Stimulated activated effector memory CD8-positive, alpha-beta T cell treated with anti-CD3 and anti-CD28 coated beads, Interleukin-12 subunit alpha, Interleukin-12 subunit beta, amount 100 ng/mL, for 72 hours (primary cell): ENCODE measurements at places on chromosomes 5 and 9.

DNA sequence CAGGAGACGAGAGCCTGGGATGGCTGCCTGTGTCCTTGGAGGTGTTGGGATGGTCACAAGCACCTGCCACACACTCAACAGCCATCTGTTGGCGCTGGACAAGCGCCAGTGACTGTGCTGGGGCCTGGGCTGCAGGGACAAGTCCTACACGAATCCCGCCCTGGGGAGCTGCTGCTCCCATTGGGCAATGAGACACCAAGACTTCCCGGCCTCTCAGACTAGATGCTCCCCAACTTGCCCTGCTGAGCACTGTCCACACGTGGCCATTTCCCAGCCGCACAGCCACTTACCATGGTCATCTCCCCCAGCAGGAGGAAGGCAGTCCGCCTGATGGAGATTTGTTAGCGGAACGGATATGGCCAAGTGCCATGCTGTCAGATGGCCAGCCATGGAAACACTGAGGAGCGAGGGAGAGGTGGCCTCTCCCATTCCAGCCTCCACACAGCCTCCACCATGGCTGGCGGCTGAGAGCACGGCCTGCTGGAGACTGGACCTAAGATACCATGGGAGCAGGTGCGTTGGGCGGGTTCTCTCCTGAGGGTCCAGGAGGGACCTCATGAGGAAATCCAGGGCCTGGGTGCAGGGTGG lies 43.9 kb downstream of the PRRT1B start:
- DNase-seq = no peak

GRCh38 chr5:53508125-53508524 lies 27.7 kb downstream of the FST start:
- DNase-seq = no peak

DNA sequence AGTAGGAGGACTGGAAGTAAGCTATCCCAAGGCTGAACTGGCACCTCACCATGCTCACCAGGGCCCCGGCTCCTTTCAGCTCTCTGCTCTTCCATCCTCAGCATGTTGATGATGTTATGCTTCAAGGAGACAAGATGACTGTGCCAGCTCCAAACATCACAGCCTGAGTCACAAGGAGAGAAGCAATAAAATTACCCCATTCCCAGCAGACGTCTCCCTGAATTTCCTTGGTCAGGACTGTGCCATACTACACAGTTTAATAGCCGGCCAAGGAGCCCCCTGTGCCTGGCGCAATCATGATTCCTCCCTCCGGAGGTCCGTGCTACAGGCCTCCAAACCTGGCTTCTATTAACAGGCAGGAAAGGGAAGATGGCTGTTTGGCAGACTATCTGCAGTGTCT lies 51.2 kb upstream of the ROR2 start:
- DNase-seq = no peak

- no peak for DNase-seq
These were observed 659.3 kb downstream of the TLE1 start for GRCh38 chr9:81030027-81030426.

DNA sequence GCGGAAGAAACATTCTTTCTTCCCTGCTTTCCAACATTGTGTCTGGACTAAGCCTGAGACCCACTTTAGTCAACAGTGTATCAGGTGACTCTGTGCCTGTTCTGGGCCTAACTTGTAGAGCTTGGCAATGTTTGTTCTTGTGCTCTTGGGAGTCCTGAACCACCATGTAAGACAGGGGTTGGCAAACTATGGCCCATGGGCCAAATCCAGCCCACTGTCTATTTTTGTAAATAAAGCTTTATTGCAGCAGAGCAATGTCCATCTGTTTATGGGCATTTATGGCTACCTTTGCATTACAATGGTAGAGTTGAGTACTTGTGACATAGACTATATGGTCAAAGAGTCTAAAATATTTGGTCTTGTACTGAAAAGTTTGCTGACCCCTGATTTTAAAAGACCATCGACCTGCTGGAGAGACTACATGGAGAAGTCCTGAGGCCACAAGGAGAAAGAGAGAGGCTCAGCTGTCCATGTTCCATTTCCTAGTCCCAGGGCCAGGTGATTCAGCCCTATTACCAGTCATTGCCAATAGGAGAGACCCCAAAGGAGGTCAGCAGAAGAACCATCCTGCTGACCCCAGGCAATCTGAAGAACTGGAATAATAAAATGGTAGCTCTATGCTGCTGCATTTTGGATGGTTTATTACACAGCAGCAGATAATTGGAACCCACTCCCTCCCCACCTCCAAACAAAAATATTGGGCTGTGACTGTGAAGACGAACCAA lies 211.3 kb downstream of the AUH start:
- peak; percentile 65 for DNase-seq

DNA sequence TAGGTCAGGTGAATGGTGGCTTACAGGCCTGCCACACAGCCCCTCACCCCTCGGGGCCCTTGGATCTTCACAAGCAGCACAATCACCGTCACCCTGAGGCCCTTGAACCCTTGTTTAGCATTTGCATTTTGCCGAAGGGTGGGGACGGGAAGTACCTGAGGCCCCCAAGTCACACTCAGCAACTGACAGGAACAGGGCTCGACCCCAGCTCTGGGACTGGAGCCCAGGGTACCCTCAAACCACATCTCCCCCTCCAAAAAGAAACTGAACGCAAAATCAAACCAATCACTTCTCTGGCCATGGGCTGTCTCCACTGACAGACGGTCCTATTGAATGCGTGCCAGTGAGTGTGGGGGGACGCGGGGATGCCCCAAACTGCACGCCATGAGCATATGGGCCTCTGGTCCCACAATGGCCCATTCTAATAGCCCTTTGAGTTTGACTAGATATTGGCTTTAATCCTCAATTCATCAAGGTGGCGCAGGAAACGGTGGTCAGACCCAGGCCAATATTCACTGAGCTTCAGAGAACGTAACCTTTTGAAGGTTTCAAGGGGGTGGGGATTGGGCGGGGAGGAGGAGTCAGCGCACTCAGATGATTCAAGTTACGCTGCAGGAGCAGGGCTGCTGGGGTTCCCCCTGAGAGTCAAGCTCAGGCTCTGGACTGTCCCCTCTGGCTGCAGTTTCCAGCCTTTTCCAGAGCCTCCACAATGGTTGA lies 176.0 kb downstream of the DAB2IP start:
- DNase-seq = no peak

- DNase-seq = no peak
These were observed 155.0 kb upstream of the TSLP start for GRCh38 chr5:110916381-110917049.

- no peak for DNase-seq
These were observed 225.1 kb downstream of the DCP2 start for GRCh38 chr5:113201715-113202114.

DNA sequence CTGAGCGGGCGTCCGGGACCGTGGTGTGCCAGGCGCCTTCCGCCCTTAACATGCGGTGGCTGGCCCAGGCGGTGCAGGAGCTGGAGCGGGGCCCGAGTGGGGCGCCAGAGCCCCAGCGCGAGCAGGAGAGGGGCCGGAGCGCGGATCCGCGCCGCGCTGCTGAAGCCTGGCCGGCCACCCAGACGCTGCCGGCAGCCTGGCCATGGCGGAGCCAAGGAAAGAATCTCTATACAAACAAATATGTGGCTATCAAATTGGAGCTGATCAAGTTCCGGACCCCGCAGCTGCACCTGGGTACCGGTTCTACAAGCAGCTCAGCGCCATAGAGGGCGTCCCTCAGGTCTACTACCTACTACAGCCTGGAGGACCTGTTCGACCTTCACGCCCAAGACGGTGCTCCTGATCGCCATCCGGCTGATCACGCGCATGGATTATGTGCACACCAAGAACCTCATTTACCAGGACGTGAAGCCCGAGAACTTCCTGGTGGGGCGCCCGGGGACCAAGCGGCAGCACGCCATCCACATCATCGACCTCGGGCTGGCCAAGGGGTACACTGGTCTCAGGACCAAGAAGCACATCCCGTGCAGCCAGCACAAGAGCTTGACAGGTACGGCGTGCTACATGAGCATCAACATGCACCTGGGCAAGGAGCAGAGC lies 55.8 kb downstream of the JAK2 start:
- DNase-seq = no peak

DNA sequence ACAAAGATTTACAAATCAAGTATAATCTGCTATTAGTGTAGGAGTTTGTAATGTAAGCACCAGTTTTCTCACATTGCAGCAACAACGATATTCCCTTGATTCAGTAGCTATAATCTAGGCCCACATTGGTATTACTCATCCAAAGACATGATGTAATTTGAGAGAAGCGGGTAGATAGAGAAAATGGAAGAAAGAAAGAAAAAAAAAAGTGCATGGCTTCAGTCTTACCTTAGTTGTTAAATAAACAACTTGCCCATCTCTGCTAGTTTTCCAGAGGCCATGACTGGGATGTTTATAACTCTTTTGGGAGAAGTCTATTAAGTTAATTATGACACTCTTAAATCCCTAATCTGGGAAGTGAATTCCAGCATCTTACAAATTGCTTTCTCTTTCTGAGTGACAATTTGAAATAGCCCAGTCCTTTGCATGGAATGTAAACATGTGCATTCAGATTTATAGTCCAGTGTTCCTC lies 2.8 kb downstream of the MELK start:
- DNase-seq = no peak

GRCh38 chr9:110015759-110016158 lies 192.2 kb downstream of the C9orf152 start:
- no peak for DNase-seq

DNA sequence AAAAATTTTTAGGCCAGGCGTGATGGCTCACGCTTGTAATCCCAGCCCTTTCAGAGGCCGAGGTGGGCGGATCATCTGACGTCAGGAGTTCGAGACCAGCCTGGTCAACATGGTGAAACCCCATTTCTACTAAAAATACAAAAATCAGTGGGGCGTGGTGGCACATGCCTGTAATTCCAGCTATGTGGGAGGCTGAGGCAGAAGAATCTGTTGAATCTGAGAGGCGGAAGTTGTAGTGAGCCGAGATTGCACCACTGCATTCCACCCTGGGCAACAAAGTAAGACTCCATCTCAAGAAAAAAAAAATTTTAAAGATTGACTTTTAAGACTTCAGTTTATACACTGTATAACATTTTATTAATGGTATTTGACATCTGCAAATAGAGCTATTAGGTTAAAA lies 60.1 kb upstream of the GNAQ start:
- no peak for DNase-seq

GRCh38 chr5:135365281-135365680 lies 33.8 kb downstream of the MACROH2A1 start:
- no peak for DNase-seq

GRCh38 chr5:58462623-58463230 lies 2.8 kb upstream of the PLK2 start:
- no peak for DNase-seq

GRCh38 chr9:101791938-101792337 lies 53.5 kb upstream of the GRIN3A start:
- DNase-seq = no peak

DNA sequence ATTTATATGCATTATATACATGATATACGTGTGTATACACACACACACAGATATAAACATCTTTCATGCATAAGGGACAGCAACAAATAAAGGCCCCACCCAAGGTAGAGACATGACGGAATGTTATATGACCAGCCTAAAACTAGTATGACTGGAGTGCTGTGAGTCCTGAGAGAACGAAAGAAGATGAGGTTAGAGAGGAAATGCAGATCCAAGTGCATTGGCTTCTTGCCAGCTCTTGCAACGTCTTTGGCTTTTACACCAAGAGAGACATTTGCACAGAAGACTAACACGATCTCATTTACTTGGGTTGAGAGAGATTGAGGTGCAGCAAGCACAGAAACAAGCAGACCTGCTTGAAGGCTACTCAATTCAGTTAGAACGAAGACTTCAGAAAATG lies 23.0 kb downstream of the CDH10 start:
- no peak for DNase-seq

DNA sequence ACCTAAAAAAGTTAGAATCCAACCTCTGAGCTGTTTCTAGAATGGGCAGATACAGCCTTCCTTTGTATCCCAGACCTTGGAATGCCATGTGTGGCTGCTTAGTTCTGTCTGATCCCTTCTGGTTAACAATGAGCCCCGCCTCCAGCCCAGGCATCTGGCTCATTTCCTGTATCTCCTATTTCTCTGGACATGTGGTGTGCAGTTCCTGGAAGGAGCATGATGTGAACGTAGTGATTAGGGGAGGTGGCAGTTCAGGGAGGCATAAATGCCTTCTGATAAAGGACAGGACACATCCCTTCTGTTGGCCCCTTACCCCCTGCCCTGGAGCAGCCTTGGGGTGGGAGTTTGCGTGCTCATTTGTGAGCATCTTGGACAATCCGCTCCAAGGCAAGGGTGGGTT lies 243.0 kb downstream of the ZSWIM6 start:
- DNase-seq = no peak

- DNase-seq = no peak
These were observed 166.3 kb downstream of the PDE4D start for GRCh38 chr5:59727186-59727585.

GRCh38 chr9:76629205-76629990 lies 134.8 kb upstream of the PCA3 start:
- no peak for DNase-seq

DNA sequence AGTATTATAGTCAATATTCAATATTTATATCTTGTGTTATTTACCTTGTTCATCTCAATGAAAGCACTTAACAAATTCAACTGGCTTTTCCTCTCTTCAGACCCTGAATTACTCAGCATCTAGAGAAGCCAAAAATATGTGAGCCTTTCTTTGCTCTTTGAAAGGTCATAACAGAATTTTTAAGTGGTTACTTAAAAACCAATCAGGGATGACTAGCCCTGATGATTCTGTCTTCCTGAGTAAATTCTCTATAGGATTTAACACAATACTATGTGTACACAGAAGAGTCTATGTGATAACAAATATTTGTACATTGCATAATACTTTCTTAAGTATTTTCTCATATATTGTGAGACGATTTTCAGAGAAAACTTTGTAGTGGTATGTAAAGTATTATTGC lies 546.3 kb downstream of the MAT2B start:
- DNase-seq = no peak

DNA sequence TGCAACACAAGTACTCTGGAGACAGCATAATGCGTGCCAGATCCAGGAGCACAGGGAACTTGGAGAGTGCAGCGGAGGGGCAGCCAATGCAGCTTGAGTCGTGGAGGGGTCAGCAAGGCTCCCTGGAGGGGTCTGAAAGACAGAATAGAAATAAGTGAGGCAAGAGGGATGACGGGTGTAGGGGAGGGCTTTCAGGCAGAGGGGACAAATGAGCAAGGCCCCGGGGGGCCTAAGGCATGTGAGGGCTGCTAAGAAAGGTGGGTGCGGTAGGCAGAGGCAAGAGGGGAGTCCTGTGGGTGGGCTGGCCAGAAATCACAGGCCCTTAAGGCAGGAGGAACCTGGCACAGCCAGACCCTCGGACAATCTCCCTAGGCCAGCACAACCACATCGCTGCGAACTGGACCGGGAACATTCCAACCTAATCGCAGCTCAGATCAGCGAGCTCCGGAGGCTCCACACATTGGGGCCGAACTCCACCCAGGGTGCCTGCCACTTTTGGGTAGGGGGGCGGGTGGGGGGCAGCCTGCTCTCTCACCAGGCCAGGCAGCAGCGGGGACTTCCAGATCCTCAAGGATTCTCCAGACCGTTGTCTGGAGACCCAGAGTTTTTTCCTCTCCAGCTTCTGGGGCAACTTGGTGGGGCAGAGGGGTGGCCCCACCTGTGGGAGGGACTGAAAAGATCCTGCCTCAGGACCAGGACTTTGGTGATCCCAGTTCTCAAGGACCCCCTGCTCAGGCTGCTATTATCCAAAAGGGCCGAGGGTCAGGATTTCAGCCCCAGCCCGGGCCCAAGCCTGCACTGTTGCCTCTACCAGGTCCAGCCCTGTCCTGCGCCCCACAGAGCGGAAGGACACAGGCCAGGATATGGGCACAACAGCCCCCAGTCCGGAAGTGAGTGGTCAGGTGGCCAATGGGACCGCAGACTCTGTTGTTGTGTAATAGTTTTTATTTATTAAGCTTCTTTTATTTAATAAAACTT lies 22.7 kb upstream of the CYSTM1 start:
- no peak for DNase-seq
